ENCODE measurements at places on chromosomes 1 and 21.
A peak's percentile ranks its signal among the peaks of the same experiment; 100 is the strongest.

GRCh38 chr21:31351438-31351837, 7.4 kb upstream of the TIAM1 start:
- DNase-seq = no peak

DNA sequence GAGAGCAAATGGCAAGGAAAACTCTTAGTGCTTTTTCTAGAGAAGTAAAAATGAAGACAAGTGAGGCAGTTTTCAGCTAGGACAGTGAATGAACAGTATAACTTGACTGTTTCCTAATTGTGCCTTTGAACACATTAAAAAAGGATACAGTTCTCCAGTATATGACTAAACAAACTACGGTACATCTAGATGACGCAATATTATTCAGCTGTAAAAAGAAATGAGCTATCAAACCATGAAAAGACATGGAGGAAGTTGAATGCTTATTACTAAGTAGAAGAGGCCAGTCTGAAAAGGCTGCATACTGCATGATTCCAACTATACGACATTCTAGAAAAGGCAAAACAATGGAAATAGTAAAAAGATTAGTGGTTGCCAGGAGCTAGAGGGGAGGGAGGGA, 206.3 kb downstream of the SIPA1L2 start:
- DNase-seq = no peak

- no peak for DNase-seq
Measured at GRCh38 chr1:208318150-208318734, 74.1 kb upstream of the PLXNA2 start.

DNA sequence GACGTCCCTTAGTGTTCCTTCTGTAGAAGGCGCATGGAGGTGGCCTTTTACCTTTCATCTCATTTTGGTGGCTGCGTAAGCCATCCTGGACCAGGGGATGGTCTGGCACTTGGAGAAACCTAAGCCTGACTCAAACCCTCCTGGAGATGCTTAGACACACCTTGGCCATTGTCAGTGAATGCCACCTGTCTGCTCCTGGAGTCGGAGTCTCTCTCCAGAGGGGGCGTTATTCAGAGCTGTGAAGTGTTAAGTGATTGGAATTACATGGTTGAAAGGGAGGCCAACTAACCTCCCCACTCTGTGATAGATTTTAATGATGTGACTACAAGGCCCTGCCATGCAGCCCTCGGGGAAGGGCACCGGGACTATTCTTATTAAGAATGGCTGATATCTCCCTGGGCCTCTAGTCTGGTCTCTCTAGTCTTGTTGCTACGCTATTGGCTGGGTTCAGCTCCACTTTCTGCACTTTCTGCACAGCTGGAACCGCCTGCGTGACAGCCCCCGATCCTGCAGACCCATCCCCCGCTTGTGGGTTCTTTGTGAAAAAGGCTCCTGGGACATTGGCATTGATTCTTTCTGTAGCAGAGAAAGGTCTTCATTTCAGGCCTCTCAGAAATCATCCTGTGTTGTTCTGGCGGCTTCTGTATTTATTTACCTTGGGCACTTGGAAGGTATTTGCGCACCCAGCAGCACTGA, 4.2 kb downstream of the RASSF5 start:
- no peak for DNase-seq

GRCh38 chr1:153616144-153616916, at the start of gene S100A14:
TSS of gene S100A14 (minus strand) at chr1:153616325. CDS start at chr1:153615858, 467 bp downstream.
- DNase-seq = no peak

- DNase-seq = no peak
Measured at GRCh38 chr1:21865943-21866706, 54.1 kb downstream of the LDLRAD2 start.

GRCh38 chr1:21837476-21837875, 25.4 kb downstream of the LDLRAD2 start:
- peak; percentile 24 for DNase-seq

- DNase-seq = no peak
Measured at GRCh38 chr1:201384406-201384782, 6.9 kb upstream of the TNNT2 start.

GRCh38 chr21:26554365-26554764, 18.7 kb downstream of the CYYR1 start:
- no peak for DNase-seq

GRCh38 chr1:66315671-66316070, 218.3 kb upstream of the SGIP1 start:
- DNase-seq = no peak

- DNase-seq = no peak
Measured at GRCh38 chr1:206882555-206882954, 14.7 kb upstream of the IL24 start.

DNA sequence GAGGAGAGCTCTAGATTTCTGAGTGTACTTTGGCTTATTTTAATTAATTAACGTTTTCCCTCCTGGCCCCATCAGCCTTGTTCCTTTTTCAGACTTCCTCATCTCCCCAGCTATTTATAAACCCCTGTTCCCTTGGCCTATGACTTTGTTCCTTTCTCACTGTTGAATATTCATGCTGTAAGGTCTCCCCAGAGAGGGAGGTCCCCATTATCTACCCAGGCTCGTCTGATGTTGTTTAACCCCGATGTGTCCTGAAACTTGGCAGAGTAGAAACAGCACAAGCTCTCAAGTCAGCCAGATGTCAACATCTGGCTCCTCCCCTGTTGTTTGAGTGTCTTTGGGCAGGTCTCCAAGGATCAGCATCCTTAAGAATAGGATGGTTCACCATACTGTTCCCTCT, 153.6 kb downstream of the HIVEP3 start:
- no peak for DNase-seq

DNA sequence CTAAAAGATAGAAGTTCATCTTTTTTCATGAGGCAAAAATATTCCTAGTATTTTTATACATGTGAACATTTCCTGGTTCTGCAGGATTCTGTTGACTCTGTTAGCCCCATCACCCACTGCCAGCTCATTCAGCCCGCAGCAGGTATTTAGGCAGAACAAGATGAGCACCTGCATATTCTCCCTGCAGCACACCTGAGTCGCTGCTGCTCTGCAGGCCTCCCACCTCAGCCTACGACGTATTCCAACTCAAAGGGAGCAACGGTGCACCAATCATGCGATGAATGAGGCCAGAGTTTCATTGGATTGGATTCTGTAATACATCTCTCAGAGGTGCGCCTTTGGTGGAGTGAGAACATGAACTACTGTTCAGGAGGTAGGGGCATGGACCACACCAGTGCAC, 87.6 kb downstream of the CNIH3 start:
- no peak for DNase-seq

DNA sequence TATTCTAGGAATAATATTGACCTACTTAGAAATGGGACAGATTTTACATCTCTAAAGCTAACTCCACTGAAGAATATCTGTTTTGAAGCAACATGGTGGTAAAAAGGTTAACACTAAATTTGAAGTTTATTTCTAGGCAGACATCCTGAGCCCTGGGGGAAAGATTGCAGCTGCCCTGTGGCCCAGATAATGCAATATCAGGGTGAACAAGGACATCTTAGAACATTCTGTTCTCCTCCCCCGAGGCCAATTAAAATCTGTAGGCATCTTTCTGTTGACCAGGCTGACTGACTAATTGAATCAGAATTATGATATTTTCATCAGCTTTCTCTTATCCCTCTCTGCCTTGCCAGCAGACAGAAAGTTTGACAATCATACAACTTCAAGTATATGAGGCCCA, 149.8 kb upstream of the DUSP10 start:
- DNase-seq = no peak

GRCh38 chr1:212860713-212861581, 2.9 kb downstream of the FLVCR1 start:
- no peak for DNase-seq

GRCh38 chr1:229254910-229255541, 15.9 kb upstream of the RAB4A start:
- DNase-seq = no peak

GRCh38 chr1:5814046-5814619, 178.1 kb downstream of the NPHP4 start:
- no peak for DNase-seq

DNA sequence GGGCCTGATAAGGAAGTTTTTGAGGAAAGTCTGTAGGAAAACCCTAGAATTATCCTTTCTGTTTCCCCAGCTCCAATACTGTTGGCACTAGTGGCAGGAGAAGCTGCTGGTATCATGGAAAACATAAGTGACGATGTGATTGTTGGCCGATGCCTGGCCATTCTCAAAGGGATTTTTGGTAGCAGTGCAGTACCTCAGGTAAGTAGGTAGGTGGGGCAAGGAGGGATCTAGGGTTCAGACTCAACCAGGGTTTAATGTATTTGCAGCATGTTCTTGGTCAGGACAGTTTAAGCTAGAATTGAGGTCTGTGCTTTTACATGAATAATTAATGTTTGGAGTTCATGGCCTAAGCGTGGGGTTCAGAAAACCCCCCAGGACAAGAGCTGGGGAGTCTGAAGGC, 62.1 kb downstream of the KDM1A start:
- DNase-seq = no peak

GRCh38 chr1:26471498-26472319, 531 bp upstream of the HMGN2 start:
- peak; percentile 32 for DNase-seq

DNA sequence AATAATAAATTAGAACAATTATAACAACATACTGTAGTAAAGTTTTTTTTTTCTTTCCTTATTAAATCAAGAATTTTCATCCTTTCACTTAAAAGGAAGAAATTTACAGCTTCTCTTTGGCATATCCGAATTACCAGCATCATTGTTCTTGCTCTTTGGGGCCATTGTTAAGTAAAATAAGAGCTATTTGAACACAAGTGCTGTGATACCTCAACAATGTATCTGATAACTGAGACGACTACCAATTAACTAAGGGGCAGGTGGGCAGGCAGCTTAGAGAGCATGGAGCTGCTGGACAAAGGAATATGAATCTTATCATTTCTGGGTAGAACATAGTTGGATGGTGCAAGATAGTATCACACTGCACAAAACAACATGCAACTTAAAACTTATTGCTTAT, 719.9 kb upstream of the TMPRSS15 start:
- DNase-seq = no peak

- DNase-seq = no peak
Measured at GRCh38 chr1:186845576-186846210, 16.9 kb downstream of the PLA2G4A start.

- no peak for DNase-seq
Measured at GRCh38 chr1:59672851-59673572, 141.7 kb upstream of the HOOK1 start.

DNA sequence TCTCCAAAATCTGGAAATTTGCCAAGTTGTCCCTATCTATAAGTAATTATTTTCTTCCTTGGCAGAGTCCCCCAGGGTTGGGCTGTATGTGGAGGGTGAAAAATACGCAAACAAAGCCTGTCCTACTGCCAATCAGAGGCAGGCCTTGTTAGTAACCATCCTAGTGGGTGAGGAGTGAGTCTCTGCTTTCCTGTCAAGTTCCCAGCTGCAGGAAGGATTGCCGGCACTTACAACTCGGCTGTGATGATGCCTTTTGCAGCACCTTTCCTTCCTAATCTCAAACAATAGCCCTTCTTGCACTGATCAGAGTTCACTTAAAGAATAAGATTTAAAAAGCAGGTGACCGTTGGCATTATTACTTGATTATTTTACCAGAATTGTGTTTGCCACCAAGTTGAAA, 31.3 kb upstream of the FGGY start:
- DNase-seq = no peak

GRCh38 chr1:48107516-48107915, 110.3 kb upstream of the TRABD2B start:
- DNase-seq = no peak

DNA sequence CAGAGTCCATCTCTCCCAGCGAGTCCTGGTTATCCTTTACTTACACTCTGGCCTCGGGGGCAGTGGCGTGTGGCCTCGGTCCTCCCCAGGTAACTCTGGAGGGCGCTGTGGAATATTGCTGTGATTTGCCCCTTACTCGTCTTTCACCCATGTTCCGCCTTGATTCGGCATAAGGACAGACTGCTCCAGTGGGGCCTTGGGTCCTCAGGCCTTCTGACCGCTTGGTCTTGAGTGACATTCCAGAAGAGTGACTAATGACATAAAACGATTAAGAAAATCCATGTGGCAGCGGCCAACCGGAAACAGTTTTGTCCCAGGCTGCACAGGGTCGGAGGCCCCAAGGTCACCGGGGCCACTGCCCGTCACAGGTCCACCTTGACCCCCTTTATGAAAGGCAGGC, 11.0 kb downstream of the ICMT start:
- DNase-seq = no peak

DNA sequence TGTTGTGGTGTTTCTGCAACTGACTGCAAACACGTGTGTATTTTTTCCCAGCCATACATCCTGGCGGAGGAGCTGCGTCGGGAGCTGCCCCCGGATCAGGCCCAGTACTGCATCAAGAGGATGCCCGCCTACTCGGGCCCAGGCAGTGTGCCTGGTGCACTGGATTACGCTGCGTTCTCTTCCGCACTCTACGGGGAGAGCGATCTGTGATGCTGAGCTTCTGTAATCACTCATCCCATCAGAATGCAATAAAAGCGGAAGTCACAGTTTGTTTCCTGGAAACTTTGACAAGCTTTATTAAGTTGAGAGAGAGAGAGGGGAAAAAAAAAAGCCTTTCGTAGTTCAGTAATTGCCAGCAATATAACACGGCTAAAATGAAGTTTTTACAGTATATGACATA, 32.7 kb upstream of the MTR start:
- DNase-seq = peak; percentile 3

DNA sequence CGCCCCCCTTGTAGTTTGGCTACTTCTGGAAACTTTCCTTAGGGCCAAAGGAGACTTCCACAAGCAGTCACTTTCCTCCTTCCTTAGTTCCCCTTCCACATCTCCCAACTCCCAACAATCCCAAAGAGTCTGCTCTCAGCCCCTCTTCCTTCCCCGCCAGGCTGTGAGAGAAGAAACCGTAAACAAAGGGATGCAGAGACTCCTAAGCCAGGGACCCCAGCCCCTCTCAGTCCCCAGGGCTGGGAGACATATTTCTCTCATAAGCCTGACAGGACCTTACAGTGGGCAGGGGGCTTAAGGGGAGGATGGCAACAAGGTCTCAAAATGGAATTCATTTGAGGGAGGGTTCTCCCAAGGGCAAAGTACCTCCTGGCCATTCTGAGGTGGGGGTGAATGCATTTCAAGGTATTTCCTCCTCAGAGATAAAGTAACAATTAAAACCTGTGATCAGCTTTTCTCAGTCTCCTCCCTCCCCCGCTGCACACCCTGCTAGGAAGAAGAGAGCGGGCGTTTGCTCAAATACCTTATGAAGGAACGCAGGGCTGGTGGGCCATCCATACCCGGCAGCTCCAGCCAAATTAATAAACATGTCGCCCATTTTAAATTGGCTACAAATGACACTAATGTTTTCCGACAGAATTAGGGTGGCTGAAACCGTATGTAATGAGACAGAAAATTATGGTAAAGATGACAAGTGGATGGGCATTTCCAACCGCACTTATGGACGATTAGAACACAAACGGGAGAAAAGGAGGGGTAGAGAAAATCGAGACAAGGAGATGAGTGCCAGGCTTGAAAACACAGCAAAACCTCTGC, 4.0 kb downstream of the BARHL2 start:
- no peak for DNase-seq

- no peak for DNase-seq
Measured at GRCh38 chr1:86231076-86231475, 74.5 kb upstream of the COL24A1 start.
